ENCODE measurements at places on chromosomes 2 and 18.

DNA sequence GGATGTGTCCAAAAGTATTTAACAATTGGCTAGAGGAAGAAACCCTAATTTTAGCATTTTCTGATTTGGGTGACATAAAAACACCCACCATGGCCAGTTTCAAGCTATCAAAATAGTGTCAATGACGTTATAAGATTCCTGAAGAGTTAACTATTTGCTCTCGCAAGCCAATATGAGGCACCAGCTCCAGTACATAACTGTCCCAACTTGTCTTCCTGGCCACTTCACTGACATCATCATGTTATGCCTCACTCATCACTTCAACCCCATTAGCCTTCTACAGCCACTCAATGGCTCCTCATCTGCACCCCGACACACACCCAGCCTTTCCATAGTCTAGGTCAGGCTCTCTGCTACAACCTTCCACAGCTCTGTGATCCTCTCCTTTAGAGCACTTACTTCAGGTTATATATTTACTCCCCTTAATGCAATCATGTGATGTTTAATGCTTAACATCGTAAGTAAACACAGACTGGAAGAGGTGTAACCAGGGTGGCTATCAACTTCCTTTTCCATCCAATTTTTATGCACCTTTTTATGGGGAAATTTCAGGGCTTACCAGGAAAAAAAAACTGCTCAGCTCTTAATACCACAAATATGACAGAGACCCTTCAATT, 158.7 kb downstream of the VWC2L start:
- no peak for DNase-seq

GRCh38 chr2:115606350-115606749, 1163.9 kb downstream of the DPP10 start:
- no peak for DNase-seq

GRCh38 chr18:78620326-78620725, 359.3 kb upstream of the SALL3 start:
- DNase-seq, result no peak

DNA sequence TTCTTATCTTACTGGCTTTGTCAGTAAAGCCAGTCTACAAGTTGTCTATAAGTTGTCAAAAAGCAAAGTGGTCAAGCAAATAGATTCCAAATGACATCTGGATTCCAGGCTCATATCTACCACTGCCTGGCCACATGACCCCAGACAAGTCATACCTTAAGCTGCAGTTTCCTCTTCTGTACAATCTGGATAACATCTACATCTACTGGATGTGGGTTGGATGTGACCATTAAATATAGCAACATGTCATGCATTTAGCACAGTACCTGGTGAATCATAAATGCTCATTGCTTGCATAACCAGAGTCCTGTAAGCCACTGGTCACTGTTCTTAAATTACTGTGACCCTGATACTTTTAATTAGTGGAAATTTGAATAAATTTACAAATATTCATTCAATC, 16.8 kb downstream of the COBLL1 start:
- DNase-seq, result no peak

GRCh38 chr2:237752761-237753165, 45.8 kb upstream of the RBM44 start:
- DNase-seq, result no peak

- DNase-seq, result no peak
These were observed 13.2 kb downstream of the ARL4C start for GRCh38 chr2:234483568-234484251.

DNA sequence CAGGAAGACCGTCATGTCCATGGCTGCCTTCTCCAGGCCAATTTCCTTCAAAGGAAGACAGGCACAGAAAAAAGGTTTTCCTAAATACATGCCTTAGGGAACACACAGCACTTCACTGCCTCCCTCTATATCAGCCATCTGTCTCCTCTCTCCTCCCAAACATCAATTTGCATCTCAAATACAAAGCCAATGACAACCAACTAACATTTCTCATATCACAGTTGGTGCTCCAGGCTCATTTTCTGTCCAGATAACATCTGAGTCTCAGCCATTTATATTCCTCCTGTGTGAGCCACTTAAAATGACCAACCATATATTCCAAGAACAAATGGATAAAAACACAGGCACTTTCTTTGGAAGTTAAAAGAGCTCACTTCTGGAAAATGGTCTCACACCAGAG, 62.5 kb upstream of the ACAA2 start:
- no peak for DNase-seq

GRCh38 chr2:50613161-50613560, 418.8 kb downstream of the NRXN1 start:
- no peak for DNase-seq

DNA sequence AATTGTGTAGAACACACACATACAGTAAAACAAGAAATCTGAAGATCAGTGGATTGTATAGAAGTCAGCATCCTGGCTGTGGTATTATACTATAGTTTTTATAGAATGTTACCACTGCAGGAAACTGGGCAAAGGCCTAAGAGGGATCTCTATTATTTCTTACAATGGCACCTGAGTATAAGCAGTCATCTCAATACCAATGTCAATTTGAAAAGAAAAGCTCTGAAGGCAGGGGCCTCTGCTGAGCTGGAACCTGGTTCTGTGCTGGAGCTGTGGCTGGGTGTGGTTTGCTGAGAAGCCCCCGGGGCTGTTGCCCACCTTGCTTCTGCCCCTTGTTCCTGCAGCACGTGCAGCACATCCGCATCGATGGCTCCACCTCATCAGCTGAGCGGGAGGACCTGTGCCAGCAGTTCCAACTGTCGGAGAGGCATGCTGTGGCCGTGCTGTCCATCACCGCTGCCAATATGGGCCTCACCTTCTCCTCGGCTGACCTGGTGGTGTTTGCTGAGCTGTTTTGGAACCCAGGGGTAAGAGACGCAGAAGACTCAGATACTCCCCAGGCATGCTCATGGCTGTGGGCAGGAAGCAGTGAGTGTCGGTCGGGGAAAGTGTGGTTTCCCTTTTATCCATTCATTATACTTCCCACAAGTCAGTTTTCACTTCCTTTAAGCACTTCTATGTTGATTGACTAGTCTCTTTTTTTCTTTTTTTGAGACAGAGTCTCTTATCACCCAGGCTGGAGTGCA, 23.5 kb upstream of the RPL37A start:
- no peak for DNase-seq

DNA sequence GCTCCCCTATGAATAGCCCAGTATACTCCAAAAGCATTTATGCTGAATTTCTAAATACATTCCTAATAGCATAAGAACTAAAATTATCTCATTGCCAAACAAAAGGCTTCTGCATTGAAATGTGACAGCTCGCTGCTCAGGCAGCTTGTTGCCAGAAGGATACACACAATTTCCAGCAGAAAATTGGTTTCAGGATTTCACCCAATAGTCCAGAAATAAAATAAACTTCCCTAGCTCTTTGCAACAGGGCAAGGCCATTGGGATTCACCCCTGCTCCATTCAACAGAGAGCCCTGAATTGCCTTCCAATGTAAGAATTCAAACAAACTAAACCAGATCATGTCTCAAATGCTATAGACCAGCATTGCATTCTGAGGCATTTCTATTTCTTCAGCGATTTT, 70.7 kb downstream of the RBM43 start:
- DNase-seq, result no peak

DNA sequence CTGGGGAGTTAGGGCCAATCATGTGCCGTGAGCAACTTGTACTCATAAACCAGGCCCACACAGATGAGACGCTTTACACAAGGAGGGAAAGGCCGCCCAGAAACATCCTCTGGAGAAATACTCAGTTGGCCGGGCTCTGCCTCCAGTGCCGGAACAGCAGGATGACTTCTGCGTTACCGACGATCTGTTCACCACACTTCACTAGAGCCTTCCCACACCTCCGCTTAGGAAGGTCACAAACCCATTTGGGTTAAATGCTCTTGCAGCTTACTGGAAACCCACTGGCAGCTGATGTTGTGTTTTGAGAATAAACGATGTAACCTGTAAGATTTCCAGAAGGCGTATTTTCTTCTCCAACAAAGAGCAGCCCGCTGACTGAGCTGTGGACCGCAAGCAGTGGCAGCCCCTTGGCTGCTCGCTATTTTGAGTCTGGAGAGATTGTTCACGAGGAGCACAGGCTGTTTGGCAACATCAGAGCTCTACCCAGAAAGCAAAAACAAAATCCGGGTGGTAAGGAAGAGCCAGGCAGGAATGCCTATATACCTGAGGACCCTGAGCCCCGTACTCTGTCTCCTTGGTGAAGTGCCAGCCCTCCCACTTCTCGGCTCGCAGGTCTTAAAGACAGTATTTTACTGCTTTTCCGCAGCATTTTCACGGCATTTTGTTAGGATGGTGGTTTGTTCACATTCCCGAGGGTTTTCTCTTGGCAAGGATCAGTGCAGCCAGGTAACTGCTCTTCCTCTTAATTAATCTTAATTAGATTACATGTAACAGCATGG, 44.0 kb downstream of the COLEC12 start:
- DNase-seq, result no peak

GRCh38 chr2:203803053-203803429, 64.5 kb upstream of the CTLA4 start:
- no peak for DNase-seq

- DNase-seq, result no peak
These were observed 794.5 kb downstream of the DSC3 start for GRCh38 chr18:30248056-30248455.

DNA sequence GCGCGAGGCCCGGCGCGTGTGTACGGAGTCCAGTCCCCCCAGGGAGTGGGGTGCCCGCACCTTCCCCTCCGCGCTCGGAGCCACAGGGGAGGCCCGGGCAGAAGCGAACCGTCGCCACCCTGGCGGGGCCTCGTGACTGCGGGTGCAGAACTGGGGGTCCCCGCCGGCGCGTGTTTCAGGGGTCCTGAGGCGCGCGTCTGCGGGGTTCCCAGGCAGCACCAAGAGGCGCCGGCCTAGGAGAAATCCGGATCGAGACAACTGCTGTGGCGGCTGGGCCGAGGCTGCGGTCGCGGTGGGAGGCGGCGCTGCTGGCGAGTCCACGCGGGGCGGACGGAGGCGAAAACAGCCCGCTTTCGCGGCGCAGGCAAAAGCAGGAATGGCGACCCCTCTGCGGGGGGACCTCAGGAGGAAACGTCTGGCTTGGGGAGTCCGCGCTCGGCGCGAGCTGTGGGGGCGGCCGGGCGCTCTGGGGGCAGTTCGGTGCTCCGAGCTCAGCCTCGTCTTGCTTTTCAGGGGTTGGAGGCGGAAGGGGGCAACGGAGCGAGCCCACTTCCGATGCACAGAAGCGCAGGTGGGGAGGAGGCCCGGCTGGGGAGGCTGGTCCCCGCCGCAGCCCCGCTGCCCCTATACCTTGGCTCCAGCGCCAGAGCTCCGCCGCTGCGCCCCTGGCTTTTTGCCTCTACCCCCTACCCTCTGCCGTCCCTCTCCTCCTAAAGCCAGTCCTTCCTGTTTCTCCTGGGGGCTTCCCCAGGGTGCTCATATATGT, 81.5 kb upstream of the LDLRAD4 start:
- DNase-seq, result no peak

DNA sequence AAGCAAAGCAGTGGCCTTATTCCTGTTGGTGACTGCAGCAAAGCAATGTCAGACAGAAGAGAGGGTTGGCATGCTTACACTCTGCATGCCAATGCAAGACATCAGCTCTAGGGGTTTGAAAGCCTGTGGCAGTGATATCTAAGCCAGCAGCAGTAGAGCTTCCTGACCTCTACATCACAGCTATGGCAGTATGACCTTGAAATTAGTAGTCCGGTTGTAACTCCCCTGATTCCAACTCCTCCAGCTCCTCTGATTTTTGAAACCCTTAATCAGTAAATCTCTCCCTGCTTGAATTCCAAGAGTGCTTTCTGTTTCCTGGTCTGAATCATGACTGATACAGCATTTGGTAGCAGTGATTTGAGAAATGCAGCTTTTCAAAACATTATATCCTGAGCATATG, 60.0 kb upstream of the LRP1B start:
- DNase-seq, result no peak

GRCh38 chr2:140200764-140201163, 1420.6 kb upstream of the NXPH2 start:
- no peak for DNase-seq

DNA sequence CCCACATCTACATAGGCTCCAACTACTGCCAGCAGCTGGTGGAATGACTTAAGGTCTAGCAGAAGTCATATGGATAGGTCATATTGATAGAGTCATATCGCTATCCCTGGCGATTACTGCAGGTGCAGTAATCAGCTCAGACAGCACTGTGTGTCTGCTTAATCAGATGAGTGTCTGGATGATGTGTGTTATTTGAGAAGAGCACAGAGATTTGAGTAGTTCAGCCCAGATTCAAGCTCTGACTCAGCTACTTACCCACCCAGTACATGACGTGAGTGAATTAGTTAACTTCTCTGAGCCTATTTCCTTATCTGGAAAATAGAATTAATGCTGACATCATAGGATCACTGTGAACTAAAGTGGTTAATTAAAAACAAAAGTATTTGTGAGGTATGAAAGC, 78.9 kb downstream of the EHD3 start:
- DNase-seq, result no peak

- no peak for DNase-seq
These were observed 102.7 kb downstream of the MAP2 start for GRCh38 chr2:209526561-209526960.

DNA sequence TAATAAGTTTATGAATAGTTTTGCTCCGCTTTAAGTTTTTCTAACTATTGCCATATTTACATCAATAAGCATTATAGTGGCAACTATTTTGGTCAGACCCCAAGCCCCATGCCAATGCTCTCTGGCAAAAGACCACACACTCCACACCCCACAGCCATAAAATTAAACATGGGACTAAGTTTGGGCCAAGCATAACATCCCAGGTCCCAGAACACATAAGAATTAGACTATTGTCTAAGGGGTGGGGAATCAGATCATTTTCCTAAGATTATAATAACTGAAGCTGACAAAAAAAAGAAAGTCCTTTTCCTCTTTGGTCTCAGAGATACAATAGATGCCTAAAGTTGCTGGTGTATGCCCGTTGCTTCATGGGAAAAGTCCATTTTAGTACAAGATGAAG, 46.3 kb downstream of the EXOC6B start:
- no peak for DNase-seq

DNA sequence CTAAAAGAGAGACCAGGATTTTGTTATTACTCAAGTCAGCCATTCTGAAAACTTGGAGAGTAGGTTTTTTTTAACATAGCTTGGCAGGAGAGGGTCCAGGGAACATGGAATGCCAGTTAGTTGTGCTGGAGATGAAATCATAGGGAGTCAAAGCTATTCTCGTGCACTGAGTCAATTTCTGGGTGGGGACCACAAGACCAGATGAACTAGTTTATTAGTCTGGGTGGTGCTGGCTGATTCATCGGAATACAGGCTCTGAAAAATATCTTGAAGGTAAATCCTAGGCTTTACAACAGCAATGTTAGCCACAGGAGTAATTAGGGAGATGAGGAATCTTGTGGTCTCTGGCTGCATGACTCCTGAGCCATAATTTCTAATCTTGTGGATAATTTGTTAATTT, 921.4 kb downstream of the TRIB2 start:
- DNase-seq, result no peak

All from HEK293T (cell line).